ENCODE measurements at places on chromosomes 5 and 9.

DNA sequence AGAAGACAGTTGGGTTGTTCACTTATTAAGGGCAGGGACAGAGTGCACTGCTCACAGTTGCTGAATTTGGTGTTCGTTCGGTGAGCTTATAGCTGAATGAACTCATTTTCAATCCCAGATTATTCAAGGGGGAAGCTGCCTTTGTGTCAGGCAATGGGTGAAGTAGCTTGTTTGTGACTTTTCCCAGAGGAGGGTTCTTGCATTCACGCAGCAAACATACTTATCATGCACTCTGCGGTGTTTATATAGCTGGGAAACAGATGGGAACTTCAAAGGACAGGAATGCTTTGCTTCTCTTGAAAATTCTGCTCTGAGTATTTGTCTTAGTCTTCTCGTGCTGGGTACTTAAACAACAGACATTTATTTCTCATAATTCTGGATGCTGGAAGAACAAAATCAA, 64.7 kb upstream of the ABCA1 start:
- no peak for DNase-seq

GRCh38 chr5:44385291-44385900, 3.8 kb downstream of the FGF10 start:
- DNase-seq = no peak

DNA sequence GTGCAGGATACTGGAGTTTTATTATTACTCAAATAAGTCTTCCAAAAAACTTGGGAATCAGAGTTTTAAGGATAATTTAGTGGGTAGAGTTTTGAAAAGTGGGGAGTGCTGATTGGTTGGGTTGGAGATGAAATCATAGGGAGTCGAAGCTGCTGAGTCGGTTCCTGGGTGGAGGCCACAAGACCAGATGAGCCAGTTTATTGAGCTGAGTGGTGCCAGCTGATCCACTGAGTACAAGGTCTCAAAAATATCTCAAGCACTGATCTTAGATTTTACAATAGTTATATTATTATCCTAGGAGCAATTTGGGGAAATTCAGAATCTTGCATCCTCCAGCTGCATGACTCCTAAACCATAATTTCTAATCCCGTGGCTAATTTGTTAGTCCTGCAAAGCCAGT, 804.9 kb upstream of the SEMA6A start:
- DNase-seq = no peak

GRCh38 chr9:136995362-136995761, 1.0 kb downstream of the CLIC3 start:
- no peak for DNase-seq

DNA sequence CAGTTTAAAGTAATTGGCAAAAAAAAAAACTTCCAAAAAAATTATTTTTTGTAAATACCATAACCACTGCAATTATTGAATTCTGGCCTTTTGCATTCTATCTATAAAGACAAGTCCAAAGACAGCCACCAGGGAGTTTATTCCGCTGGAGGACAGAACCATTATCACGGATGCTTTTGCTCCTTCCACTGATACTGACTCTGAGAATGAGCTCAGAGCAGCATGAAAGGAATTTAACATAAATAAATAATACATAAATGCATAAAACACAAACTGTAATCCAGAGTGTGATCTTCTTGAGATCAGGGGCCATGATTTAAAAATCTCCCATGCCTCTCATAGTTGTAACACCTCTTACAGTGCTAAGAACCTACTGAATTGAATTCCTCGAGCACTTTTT, 264.8 kb downstream of the ARRDC3 start:
- no peak for DNase-seq

DNA sequence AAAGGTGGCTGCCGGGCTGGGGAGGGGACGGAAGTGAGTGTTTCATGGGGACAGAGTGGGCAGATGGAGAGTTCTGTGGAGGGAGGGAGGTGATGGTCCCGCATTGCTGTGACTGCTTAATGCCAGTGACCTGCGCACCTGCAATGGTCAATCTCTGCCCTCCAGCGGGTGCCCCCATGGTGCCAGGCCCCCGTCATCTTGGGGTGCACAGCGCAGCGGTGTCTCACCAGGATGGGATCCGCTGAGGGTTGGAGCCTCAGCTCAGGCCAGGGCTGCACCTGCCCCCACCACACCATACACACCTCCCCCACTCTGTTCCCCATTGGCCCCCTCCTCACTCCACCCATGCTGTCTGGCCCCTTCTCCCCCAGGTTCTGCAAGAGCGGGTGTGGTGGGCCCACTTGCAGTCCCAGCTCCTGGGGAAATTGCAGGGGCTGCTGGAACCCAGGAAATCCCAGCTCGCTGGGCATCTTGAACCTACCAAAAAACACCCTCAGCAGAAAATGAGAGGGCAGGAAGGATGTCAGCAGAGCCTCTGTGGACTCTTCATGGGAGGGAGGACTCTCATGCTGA, 12.1 kb upstream of the CAMSAP1 start:
- DNase-seq = no peak

GRCh38 chr5:100746730-100747129, 156.4 kb downstream of the ST8SIA4 start:
- DNase-seq = no peak

DNA sequence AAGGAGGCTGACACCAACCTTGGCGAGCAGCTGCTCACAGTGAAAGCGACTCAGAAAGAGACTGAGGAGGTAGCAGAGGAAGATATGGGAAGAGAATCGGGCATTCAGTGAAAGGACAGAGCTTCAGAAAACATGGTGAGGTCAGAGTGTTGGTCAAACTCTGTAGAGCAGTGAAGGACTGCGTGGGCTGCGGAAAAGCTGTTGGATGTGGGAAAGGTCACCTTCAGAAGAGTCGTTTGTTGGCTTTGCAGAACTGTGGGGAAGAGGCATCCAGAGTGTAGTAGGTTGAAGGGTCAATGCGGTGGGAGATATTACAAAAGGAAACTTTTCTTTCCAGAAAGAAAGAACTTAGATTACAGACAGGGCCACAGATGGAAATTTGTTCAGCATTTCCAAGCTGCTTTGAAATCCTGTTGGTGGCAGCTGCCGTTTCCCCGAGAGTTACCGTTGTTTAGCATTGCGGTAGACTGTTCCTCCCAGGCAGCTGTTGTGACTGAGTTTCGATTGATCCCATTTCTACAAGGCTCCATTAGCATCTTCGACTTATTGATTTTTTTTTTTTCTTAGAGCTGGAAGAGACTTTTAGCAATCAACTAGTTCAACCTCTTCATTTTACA, 58.3 kb upstream of the AFAP1L1 start:
- DNase-seq = no peak

DNA sequence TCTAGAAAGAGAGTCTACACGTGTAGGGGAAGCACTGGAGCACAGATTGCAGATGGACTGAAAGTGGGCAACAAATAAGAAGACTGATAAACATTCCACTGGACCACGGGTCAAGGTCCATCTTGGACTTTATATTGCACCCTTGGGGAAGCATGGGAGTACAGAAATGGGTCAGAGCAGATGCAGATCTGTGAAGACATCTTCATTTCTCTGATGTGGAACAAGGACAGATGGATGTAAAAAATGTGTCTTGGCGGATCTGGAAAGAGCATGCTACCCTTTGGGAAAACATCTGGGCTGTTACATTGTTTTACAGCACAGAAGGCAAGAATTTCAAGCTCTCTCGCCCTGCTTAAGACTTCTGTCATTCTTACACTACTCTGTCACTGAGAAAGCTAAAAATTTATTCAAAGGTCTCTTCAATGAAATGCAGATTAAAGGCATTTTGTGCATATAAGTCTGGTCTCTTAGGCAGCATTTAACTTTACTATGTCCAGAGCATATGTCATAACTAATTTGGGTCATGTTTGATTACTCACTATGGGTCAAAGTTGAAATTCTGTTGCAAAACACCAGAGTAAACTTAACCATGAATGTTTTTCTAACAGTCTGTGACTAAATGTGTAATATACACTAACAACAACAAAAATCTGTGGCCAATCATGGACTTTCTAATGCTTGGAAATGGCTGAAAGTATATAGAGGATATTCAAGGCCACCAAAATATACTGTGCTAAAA, 756.4 kb upstream of the DMAC1 start:
- no peak for DNase-seq

- no peak for DNase-seq
These were observed 40.2 kb downstream of the NTNG2 start for GRCh38 chr9:132201780-132202703.

DNA sequence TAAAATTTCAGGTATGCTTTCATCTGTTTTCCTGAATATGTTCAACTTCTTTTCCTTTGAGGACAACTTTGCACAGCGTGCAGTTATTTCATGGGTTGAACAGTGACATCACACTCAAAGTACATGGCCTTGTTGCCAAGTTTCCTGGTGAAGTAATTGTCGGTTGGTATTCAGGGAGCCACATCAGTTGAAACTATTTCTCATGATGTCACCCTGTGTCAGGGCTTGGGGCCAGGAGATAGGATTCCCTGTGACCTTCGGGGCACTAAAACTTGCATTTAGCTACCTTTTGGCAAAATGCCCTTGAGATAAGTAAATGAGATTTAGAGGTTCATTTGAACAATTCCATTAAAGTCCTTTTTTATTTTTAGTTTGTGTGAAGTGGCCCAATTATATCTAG, 383.9 kb downstream of the SH3GL2 start:
- no peak for DNase-seq

GRCh38 chr5:27876071-27876470, 837.7 kb upstream of the CDH9 start:
- no peak for DNase-seq

DNA sequence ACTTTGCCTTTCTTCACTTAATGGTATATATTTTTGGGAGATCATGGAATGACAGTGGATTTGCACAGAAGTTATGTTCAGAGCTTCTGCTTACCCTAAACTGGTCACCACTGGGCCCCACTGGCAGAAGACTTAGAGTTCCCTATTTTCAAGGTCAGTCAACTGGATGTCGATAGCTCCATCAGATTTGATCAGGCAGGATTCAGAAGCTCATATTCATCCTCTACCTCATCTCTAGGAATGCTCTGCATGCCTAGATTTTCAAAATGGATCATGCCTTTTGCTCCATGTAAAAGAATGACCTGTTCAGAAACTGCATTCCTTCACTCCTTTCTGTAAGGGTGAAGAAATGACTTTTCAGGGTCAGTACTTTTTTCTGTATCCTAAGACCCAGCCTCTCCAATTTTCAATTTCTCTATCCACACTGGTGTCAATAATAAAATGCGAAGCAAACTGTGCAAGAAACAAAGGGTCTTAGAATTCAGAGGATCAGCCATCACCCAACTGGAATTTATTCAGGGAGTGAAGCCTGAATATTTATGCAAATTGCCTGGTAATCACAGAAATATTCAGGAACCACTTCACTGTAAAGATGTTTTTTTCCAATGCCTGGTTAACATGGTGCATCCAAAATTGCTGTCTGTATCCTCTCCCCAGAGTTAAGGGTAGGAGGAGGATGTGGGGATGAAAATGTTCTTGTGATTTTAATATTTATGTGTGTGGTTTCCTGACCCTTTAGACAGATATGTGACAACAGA, 125.4 kb downstream of the DOCK2 start:
- DNase-seq = no peak

- no peak for DNase-seq
These were observed 392.0 kb upstream of the SGCD start for GRCh38 chr5:155934964-155935363.

DNA sequence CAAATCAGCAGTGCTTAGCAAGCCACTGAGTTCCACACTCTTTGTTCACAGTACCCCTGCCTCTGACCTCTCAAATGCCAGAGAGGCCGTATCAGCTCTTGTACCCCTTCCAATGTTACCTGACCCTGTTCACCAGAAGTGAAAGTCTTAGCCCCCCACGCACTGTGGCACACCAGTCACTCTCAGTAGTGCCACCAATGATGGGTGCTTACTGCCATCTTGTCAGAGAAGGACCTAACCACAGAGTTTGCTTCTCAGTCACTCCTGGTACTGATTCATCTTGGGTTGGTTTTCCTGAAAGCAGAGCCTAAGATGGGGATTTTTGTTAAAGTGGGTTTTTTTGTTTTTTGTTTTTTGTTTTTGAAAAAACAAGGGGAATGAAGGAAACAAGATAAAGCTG, 28.8 kb upstream of the PANK3 start:
- no peak for DNase-seq

GRCh38 chr5:116272281-116272941, 187.6 kb downstream of the COMMD10 start:
- DNase-seq = no peak

GRCh38 chr5:105954341-105954740, 1716.4 kb downstream of the EFNA5 start:
- DNase-seq = no peak

GRCh38 chr9:137409515-137409914, 13.4 kb downstream of the EXD3 start:
- DNase-seq = no peak

GRCh38 chr5:65338606-65339151, 143.0 kb downstream of the ADAMTS6 start:
- no peak for DNase-seq

DNA sequence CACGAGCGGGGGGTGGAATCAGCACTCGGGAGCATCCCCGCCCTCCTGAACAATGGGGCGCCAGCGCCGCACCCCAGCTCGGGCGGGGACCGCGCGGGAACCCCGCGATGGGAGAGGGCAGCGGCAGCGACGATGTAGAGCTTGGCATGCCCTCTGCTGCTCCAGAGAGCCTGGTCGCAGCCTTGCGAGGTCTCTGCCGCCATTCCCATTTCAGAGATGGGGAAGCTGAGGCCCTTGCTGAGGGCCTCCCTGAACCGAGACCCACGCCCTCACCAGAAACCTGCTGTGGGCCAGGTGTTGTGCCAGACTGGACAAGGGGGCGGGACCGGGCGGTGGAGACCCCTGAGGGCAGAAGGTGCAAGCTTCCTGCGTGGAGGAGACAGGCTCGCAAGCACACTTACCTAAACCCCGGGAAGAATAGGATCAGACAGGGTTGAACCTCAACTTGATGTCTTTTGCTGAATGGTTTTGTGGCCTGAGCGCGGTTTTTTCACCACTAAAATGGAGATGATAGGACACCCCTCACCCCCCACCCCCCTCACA, 647 bp upstream of the MEGF9 start:
- no peak for DNase-seq

DNA sequence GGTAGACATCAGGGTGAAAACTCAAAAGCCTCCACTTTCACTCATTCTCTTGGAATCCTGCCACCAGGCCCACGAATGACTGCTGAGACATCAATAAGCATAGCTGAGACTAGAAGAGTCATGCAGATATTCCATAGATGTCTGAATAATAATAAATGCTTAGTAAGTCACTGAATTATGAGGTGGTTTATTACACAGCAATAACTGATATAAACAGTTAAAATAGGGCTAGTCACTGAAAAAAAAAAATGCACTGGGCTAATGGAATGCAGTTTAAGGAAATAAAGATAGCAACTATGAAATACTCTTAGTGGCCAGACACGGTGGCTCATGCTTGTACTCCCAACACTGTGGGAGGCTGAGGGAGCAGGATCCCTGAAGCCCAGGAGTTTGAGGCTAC, 262.8 kb upstream of the CDH6 start:
- no peak for DNase-seq

Measured in activated CD4-positive, alpha-beta T cell treated with anti-CD3 and anti-CD28 coated beads for 1 hour (primary cell).